ENCODE measurements at places on chromosomes 3 and 15.

DNA sequence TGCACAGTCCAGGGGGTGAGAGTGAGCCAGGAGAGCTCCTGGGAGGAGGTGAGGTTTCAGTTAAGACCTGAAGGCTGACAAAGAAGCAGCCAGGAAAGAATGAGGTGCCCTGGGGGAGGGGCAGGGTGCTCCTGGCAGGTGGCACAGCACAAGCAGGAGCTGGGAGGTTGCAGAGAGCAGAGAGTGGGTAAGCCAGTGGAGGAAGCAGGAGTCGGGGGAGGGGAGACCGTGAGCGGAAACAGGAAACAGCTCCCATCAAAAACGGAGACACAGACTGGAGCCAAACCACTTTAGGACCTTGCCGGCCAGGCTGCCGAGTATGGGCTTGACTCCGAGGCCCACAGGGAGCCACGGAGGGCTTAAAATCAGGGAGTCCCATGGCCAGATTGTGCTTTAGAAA, 12.1 kb upstream of the FBLN2 start:
- no peak overlapping the region for H3K27ac ChIP-seq
- no peaks in the 10 kb centered on the region for H3K36me3 ChIP-seq
- H3K4me3 ChIP-seq: no peak overlapping the region
- H3K27me3 ChIP-seq: no peaks in the 10 kb centered on the region
- no peak for DNase-seq

DNA sequence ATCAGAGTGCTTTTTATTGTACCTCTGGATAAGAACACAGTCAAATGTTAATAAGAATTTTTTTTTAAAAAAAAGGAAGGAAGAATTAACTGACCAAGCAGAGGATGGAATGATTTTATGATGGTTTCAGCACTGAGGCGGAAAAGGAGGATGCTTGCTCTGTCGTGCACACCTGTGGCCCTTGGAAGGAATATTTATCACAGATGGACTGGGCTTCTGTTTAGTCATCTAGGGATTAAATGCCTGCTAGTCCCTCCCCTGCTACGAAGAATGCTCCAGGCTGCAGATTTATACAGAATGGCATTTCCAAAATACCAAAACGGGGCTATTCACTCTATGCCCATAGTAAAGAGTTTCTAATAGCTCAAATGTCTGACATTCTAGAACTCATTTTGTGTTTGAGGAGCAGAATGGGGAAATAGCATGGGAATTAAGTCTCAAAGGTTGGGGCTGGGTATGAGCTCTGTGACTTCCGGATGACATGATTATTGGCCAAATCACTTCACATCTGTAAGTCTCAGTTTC, 92.8 kb upstream of the BCL6 start:
- no peaks in the 10 kb centered on the region for H3K36me3 ChIP-seq
- H3K4me3 ChIP-seq: no peak overlapping the region
- no peaks in the 10 kb centered on the region for H3K4me1 ChIP-seq
- no peaks in the 10 kb centered on the region for H3K27me3 ChIP-seq

DNA sequence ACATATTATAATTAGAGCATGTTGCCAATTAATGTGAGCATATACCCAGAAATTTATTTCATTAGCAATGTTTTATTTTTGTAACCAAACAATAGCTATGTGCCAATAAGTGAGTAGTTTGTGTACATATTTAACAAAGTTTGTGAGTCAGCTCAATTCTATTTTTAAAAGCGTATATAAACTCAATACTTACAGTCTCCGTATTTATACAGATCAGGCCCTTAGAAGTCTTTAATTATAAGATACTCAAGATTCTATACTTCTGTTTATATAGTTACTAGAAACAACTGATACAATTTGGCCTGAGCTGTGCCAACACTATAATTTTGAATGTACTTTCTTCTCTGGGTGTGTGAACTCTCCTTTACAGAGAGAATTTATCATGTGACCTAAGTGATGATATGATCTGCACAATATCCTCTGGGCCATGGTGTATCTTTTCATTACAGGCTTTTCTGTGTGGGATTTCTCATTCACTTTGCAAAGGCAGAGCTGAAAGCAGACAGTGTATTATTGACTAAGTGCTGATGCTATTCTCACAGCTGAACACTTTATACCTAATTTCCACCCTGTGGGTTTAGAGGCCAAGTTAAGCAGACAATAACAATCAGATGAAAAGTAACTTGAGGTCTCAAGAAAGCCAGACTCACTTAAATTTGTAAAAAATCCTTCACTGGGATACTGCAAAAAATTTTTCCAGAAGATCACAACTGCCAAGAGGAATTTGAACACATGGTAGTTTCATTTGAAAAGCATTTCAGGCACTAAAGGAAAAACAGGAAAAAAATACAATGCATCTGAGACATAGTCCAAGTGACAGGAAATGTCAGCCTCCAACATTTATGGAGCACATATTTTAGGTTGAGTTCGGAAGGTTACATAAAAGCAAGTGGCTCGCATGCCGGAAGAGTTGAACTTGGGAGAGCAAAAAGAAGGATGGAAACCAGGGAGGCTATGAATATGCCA, 277.9 kb upstream of the SEMA6D start:
- no peaks in the 10 kb centered on the region for H3K27me3 ChIP-seq
- no peak overlapping the region for H3K27ac ChIP-seq
- no peaks in the 10 kb centered on the region for H3K36me3 ChIP-seq
- H3K4me1 ChIP-seq: no peaks in the 10 kb centered on the region
- DNase-seq: no peak
- H3K4me3 ChIP-seq: no peak overlapping the region

DNA sequence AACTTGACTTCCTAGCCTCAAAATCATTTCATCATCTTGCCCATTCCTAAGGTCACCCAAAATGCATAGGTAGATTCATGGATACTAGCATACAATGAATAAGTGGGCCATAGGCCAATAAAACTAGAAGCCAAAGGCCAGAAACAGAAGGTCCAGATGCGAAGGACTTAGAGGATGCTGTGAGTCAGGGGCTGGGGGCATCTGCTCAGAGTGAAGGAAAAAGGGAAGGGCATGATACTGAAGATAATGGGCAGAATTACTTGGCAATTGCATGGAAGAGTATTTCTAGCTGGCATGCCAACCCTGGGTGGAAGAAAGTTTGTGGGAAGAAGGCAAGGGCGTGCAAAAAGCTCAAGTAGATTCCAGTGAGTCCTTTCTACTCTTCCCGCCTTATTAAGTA, 27.5 kb downstream of the ILDR1 start:
- H3K27ac ChIP-seq: no peak overlapping the region
- H3K36me3 ChIP-seq: no peaks in the 10 kb centered on the region
- H3K4me1 ChIP-seq: peaks cover 7% of the 10 kb centered on the region
- DNase-seq: no peak
- H3K27me3 ChIP-seq: no peaks in the 10 kb centered on the region

DNA sequence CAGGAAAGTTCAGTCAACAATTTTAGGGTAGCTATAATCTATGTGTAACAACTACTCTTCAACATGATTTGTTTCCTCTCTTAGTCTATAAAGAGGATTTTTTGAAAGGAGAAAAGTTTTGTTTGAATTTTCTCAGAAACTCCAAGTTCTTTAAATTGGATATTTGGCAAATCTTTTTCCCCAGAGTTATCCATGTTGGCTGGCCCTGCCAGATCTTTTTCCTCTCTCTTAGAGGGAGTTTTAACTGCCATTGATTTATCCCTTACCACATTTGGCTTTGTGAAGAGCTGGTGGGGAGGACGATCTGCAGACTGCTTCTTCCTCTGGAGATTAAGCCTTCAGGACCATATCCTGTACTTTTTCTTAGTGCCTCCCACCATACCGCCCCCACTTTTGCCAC, 64.9 kb upstream of the ROPN1 start:
- no peaks in the 10 kb centered on the region for H3K4me1 ChIP-seq
- H3K4me3 ChIP-seq: no peak overlapping the region
- H3K36me3 ChIP-seq: no peaks in the 10 kb centered on the region
- H3K27me3 ChIP-seq: no peaks in the 10 kb centered on the region
- DNase-seq: no peak
- peak overlapping the region; percentile 25 for H3K27ac ChIP-seq

- DNase-seq: no peak
- no peaks in the 10 kb centered on the region for H3K36me3 ChIP-seq
- H3K27me3 ChIP-seq: no peaks in the 10 kb centered on the region
These were observed 671 bp upstream of the DCUN1D1 start for GRCh38 chr3:182981038-182981380.

DNA sequence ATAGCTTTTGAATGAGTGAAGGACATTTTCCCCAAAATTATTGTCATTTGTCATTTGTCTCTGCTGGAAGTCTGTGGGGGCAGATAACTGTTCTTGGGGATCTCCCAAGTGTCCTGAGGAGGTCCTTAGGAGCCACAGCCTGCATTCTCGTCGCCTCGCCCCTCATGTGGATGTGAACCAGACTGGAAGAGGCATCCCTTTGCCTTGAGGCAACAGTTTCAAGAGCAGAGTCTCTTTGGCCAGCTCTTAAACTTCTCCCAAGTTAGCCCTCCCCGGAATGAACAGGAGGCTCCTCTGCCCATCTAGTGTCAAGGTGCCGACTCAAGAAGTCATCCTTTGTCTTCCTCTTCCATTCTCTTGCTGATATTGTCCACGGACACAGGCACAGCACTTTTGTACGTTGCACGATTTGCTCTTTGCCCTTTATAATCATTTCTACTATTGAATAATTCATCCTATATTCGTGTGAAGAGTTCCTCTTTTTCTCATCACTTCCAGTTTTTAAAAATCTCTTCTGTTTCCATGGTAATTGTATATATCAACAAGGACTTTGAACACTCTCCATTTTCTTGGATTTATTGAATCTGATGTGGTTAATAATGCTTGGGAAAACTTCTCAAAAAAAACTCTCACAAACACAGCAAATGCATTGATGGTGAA, 40.8 kb upstream of the CD47 start:
- no peaks in the 10 kb centered on the region for H3K36me3 ChIP-seq
- H3K4me1 ChIP-seq: peaks cover 54% of the 10 kb centered on the region
- H3K4me3 ChIP-seq: no peak overlapping the region
- H3K27me3 ChIP-seq: no peaks in the 10 kb centered on the region
- DNase-seq: no peak

GRCh38 chr3:63251499-63251898, 26.6 kb upstream of the SYNPR start:
- H3K27me3 ChIP-seq: no peaks in the 10 kb centered on the region
- no peak for DNase-seq
- H3K4me1 ChIP-seq: no peaks in the 10 kb centered on the region
- H3K27ac ChIP-seq: no peak overlapping the region
- no peaks in the 10 kb centered on the region for H3K36me3 ChIP-seq

GRCh38 chr15:92770641-92771040, 115.1 kb upstream of the FAM174B start:
- no peak for DNase-seq
- H3K36me3 ChIP-seq: no peaks in the 10 kb centered on the region
- H3K27me3 ChIP-seq: no peaks in the 10 kb centered on the region
- H3K4me3 ChIP-seq: no peak overlapping the region
- no peaks in the 10 kb centered on the region for H3K4me1 ChIP-seq
- H3K27ac ChIP-seq: no peak overlapping the region

DNA sequence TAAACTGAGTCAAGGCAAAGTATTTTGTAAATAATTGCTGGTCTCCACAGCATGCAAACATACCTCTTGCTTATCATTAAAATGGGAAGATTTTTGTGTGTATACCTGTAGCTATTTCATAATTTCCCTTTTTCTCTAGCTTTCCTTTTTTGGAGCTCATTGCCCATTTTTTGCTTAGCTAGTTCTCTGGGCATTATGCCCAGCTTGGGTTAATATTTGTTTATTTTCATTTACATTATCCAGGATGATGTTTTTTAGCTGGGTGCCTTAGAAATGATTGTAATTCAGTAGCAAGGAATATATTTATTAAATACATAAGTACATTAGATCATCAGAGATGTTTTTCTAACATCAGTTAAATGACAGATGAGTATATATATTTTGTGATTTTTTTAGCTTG, 1271.7 kb upstream of the GBE1 start:
- no peaks in the 10 kb centered on the region for H3K4me1 ChIP-seq
- H3K27ac ChIP-seq: no peak overlapping the region
- DNase-seq: no peak
- no peaks in the 10 kb centered on the region for H3K36me3 ChIP-seq
- H3K27me3 ChIP-seq: no peaks in the 10 kb centered on the region
- no peak overlapping the region for H3K4me3 ChIP-seq

GRCh38 chr3:189576486-189576885, 54.7 kb upstream of the TP63 start:
- no peaks in the 10 kb centered on the region for H3K27me3 ChIP-seq
- DNase-seq: no peak
- H3K4me1 ChIP-seq: no peaks in the 10 kb centered on the region

DNA sequence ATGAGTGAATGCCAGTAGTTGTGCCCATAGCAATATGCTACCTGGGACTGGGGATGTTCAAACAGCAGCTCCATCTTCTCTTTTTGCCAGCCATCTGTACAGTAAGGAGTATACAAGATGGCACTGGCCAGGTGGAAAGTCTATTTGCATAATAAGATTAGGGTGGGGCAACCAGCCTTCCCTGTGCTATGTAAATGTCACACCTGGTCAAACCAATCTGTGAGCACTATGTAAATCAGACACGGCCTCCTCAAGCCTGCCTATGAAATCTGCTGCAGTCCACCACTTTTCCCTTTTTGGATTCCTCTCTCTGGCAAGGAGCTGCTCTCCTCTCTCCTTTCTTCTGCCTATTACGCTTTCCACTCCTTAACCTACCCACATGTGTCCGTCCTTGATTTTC, 53.0 kb downstream of the C3orf80 start:
- peaks cover 5% of the 10 kb centered on the region for H3K36me3 ChIP-seq
- DNase-seq: no peak
- H3K4me1 ChIP-seq: no peaks in the 10 kb centered on the region
- no peak overlapping the region for H3K27ac ChIP-seq

GRCh38 chr15:38565287-38565670, 665 bp upstream of the RASGRP1 start:
- no peak for DNase-seq
- H3K4me3 ChIP-seq: peak overlapping the region; percentile 66
- H3K4me1 ChIP-seq: peaks cover 17% of the 10 kb centered on the region
- H3K27me3 ChIP-seq: no peaks in the 10 kb centered on the region
- no peaks in the 10 kb centered on the region for H3K36me3 ChIP-seq
- H3K27ac ChIP-seq: no peak overlapping the region

GRCh38 chr15:40448354-40448753, 7.6 kb downstream of the BAHD1 start:
- no peaks in the 10 kb centered on the region for H3K27me3 ChIP-seq
- DNase-seq: no peak
- no peak overlapping the region for H3K4me3 ChIP-seq
- no peak overlapping the region for H3K27ac ChIP-seq
- H3K36me3 ChIP-seq: no peaks in the 10 kb centered on the region

DNA sequence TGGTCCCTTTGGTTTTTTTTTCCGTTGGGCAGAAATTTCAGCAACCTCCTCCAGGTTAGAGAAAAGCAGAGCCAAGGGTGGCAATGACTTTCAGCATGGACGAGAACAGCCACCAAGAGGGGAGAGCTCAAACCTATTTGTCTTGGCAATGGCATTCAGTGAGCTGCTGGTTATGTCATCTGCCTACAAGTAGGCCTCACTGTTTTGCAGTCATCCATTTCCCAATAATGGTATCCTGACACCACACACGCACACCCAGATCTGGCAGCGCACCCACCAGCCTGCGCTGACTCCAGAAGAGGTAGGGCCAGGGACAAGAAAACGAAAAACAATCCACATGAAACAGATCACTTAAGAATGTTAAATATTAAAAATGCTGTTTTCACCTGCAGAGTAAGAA, 92.3 kb downstream of the MAGI1 start:
- peak overlapping the region; percentile 80 for H3K27ac ChIP-seq
- peaks cover 30% of the 10 kb centered on the region for H3K4me1 ChIP-seq
- H3K27me3 ChIP-seq: no peaks in the 10 kb centered on the region
- DNase-seq: no peak
- H3K36me3 ChIP-seq: no peaks in the 10 kb centered on the region

GRCh38 chr3:39531665-39532064, 64.2 kb downstream of the MOBP start:
- no peaks in the 10 kb centered on the region for H3K36me3 ChIP-seq
- H3K27me3 ChIP-seq: no peaks in the 10 kb centered on the region
- H3K27ac ChIP-seq: no peak overlapping the region
- H3K4me1 ChIP-seq: no peaks in the 10 kb centered on the region
